ENCODE measurements at places on chromosomes 4 and X.

- DNase-seq = no peak
Observed at GRCh38 chr4:146132445-146132844, 43.1 kb upstream of the LSM6 start.

DNA sequence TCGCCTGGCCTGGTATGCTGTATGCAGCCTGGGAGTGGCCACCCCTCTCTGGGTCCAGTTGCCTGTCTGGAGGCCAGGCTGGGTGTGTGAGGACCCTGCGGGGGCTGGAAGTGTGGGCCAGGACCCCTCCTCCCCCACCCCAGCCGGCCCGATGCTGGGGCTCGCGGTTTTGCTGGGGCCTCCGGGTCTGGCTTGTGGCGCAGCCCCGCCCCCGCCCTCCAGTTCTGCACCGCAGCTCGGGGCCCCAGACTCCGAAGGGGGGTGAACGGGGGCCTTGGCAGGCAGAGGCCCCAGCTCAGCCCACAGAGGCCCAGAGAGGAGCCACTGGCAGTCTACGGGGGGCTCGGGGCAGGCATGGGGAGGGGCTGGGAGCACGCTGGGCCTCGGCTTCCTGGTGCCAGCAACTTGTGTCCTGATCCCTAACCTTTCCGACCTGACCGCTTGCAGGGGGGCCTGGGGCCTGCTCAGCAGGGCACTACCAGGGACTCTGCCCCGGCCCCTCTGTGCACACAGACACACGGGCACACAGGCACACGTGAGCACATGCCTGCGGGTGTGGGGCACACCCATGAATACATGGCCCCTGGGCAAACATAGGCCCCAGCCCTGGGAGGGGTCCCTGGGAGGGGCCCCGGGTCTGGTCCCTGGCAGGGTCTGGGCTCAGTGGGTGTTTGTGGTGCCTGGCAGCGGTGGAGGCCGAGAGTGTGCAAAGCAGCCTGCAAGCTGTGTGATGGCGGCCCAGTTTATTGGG lies 21.4 kb upstream of the FGFR3 start:
- no peak for DNase-seq

GRCh38 chrX:129566073-129566472 lies 26.0 kb downstream of the OCRL start:
- no peak for DNase-seq

DNA sequence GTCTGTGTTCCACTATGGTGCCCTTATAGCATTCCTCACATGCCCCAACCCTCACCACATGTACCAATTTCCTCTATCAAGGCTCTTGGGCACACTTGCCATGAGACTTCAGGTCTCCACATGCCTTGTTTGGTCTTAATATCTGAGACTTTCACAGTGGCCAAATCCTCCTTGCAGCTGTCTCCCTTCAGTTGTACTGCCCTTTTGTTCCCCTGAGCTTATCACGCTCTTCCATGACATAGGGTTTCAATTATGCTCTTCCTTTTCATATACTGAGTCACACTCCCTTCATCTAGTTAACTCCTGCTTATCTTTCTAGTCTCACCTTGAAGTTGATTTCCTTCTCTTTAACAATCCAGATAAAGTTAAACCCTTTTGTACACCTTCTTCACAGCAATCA lies 212.9 kb downstream of the PDHA2 start:
- DNase-seq = no peak

DNA sequence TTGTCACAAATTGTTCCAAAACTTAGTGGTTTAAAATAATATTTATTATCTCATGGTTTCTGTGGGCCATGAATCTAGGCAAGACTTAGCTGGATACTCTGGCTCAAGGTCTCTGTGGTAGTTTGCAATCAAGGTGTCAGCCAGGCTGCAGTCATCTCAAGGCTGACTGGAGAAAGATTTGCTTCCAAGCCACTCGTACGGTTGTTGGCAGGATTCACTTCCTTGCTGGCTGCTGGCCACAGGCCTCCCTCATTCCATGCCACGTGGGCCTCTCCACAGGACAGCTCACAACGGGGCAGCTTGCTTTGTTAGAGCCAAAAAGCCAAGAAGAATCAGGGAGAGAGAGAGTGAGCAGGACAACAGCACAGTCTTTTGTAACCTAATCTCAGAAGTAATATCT lies 101.4 kb downstream of the WWC2 start:
- no peak for DNase-seq

Data from T-helper 9 cell (primary cell).